HS-27A (cell line): ENCODE measurements at places on chromosomes 6 and 20.

DNA sequence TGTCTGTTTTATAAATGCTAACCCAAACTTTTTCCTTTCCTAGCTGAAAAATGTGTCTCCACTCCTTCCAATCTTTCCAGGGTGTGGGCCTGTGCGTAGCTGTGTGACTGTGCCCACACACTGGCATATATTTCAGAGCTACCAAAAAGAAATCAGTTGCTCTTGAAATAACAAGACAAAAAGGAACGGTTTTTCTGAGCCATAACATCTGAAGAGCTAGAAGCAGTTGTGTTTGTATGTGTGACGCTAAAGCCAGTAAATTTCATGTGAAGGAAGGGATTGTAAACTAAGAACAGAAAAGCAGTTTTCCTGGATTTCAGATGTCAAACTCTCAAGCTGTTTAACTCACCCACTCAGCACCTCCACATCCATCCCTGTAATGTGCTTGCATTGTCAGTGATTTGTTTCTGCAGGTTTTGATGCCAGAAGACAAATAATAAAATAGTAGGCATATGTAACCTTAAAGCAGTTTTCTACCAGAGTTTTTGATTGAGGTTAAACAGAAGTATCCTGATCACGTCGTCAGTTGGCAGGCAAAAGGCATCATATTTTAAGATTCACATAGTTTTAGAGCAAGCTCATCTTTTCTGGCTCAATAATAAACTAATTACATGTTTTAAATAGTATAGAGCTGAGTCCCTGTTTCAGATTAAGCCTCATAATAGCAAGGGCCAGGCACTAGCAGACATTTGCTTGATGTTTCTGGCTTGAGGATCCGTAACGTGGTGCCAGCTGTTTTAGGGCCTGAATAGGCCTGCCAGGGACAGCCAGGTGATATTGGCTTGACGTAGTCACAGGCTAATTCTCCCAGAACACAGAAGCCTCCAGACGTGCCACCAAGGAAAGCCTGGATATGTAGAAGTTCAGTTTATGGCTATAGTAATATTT, 90.9 kb downstream of the FOXO3 start:
- peak; percentile 31 for DNase-seq

- DNase-seq: no peak
Measured at GRCh38 chr20:8774412-8774811, 294.5 kb upstream of the PLCB4 start.

- DNase-seq: no peak
Measured at GRCh38 chr20:42134265-42135098, 516.3 kb upstream of the CHD6 start.

- no peak for DNase-seq
Measured at GRCh38 chr6:155183095-155183494, 80.7 kb upstream of the CLDN20 start.

GRCh38 chr6:84615113-84615850, 149.1 kb downstream of the TBX18 start:
- no peak for DNase-seq

DNA sequence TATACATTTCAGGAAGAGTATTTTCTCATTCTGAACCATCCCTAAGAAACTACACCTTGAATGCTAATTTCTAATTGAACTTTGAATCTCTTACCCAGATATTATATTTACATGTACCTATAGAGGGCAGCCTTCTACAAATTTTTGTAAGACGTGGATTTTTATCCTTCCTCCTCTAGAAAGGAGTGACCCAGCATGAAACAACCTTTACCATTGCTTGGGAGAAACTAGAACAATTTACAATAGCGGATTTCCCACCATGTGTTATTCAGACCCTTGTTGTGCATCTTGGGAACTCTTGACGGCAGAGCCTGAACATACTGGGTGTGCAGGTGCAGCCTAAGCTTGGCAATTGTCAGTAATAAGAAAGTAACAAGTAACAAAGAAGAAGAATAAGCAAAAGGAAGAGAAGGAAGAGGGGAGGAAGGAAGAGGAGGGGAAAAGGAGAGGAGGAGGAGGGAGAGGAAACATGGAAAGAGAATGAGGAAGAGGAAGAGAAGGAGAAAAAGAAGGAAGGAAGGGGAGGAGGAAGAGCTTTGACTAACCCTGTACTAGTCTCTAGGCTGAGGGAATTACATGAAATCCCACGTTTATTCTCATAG, 10.8 kb upstream of the TAAR1 start:
- no peak for DNase-seq

GRCh38 chr20:6786548-6786947, 19.1 kb downstream of the BMP2 start:
- no peak for DNase-seq

DNA sequence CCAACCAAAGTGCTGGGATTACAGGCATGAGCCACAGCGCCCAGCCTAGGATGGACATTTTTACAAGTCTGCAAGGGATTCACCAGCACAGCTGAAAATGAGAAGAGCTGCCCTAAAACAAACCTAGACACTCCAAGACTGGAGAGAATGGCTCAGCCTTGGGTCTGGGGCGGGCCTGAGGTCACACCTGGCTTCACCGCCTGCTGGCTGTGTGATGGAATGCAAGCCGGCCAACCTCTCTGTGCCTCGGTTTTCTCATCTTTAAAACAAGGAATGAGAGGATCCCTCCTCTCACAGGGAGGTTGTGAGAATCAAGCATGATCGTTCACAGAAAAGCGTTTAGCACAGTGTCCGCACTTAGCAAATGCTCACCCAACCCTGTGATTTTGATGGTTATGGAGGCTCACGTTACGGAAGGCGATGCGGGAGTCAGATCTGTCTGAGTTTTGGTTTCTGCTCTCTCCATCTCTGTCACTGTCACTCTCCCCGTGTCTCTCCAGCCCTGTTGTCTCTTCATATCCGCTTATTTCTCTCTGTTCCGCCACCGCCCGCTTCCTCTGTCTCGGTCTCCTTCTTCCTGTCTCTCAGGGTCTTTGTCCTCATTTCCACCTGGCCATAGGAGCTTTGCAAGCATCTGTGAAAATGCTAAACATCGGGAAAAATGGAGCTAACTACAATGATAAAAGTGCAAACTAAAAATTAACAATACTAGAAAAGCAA, 47.6 kb downstream of the CEBPB start:
- DNase-seq: no peak

GRCh38 chr6:165615636-165616035, 47.4 kb downstream of the PDE10A start:
- DNase-seq: no peak

GRCh38 chr6:54694928-54695532, 151.5 kb upstream of the FAM83B start:
- DNase-seq: no peak

GRCh38 chr20:47765271-47765670, 20.0 kb downstream of the SULF2 start:
- no peak for DNase-seq

- DNase-seq: no peak
Measured at GRCh38 chr6:134303891-134304290, 14.0 kb downstream of the SGK1 start.

GRCh38 chr6:144637541-144637940, 352.4 kb downstream of the UTRN start:
- no peak for DNase-seq

- no peak for DNase-seq
Measured at GRCh38 chr6:36962874-36963273, 8.3 kb downstream of the PI16 start.

DNA sequence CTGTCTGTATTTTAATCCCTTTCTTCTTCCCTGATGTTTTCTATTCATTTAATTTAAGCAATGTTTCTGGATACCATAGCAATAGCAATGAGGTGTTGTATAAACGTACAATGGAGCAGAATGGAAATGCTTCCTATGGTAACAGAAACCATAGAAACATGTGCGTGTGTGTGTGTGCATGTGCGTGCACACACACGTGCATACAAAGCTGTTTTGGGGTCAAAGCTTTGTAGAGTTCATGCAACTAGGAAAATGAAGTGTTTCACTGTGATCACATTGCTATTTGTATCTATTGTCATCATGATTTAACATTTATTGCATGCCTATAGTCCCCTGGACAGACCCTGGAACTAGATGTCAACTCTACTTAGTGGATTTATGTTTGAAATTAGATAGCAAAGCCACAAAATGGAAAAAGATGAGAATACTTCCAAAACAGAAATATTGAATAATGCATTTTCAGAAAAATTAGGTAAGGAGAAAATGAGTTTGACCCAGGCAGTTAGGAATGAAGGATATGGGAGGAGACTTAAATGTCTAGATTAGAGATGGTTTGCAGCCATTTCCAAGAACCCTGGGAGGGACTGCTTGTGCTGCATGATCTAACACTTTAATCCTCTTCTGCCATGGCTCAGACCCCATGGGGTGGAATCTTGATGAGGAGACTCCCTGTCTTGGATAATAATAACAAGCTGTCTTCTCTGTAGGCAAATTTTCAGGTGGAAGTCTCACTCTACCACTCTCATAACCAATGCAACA, 124.4 kb downstream of the TRMT11 start:
- no peak for DNase-seq

GRCh38 chr20:5119435-5120184, at the start of gene PCNA:
PCNA (minus strand) TSS chr20:5119958; CDS start chr20:5119798, 160 bp downstream.
- peak; percentile 88 for DNase-seq

- no peak for DNase-seq
Measured at GRCh38 chr6:11636121-11636520, 98.6 kb downstream of the TMEM170B start.

DNA sequence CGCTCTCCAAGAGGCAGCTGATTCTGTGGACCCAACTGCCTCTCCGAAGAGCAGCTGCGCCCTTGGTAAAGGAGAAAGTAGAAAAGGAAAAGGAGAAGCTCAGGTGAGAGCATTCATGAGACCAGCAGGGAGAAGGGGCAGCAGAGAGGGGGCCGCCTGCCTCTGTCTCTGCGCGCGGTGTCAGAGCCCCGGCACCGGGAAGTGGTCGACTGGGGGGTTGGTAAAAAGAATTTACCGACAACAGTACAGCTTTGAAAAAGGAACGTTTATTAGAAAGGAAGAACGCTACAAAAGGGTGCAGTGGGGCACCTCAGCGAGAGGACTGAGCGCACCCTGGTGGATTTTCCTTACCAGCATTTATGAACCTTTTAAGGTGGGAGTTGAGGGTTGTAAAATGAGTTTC, 61.9 kb downstream of the GPR6 start:
- DNase-seq: no peak

GRCh38 chr6:133697666-133698065, 191.2 kb upstream of the TCF21 start:
- DNase-seq: no peak

- no peak for DNase-seq
Measured at GRCh38 chr6:145315982-145316600, 419.2 kb downstream of the EPM2A start.

DNA sequence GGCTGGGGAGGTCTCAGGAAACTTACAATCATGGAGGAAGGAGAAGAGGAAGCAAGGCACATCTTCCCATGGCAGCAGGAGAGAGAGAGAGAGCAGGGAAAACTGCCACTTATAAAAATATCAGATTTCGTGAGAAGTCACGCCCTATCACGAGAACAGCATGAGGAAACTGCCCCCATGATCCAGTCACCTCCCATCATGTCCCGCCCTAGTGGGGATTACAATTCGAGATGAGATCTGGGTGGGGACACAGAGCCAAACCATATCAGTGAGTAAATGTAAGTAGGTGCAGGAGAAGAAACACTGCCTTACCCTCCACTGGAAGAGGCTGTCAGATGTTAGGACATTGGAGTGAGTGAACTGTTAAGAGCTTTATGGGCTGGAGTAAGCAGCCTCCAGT, 270.4 kb downstream of the TFAP2C start:
- DNase-seq: no peak

GRCh38 chr20:10671919-10672623, 1.7 kb downstream of the JAG1 start:
- DNase-seq: no peak

DNA sequence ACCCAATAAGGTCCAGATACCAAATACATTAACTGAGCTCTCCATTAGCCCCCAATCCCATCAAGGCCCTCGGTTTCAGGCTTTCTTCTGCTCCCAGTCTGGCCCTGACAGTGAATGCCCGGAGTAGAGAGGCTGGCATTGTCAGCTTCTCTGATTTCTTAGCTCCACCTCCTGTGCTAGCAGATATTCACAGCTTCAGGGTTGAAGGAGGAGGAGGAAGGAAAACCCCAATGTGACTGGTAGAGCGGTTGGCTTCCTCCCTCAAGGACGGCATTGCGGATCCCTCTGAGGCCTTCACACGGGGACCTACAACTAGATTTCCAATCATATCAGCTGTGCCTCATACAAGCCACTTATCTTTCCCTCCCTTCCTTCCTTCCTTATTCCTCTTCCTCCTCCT, 164.1 kb upstream of the SYNDIG1 start:
- DNase-seq: no peak

GRCh38 chr6:7439228-7439627, 49.6 kb downstream of the RIOK1 start:
- DNase-seq: no peak

GRCh38 chr6:1812487-1812886, 202.8 kb downstream of the FOXC1 start:
- no peak for DNase-seq

- no peak for DNase-seq
Measured at GRCh38 chr6:56865081-56865875, 89.6 kb upstream of the BEND6 start.

- DNase-seq: no peak
Measured at GRCh38 chr6:52132292-52132691, 44.9 kb upstream of the PKHD1 start.

DNA sequence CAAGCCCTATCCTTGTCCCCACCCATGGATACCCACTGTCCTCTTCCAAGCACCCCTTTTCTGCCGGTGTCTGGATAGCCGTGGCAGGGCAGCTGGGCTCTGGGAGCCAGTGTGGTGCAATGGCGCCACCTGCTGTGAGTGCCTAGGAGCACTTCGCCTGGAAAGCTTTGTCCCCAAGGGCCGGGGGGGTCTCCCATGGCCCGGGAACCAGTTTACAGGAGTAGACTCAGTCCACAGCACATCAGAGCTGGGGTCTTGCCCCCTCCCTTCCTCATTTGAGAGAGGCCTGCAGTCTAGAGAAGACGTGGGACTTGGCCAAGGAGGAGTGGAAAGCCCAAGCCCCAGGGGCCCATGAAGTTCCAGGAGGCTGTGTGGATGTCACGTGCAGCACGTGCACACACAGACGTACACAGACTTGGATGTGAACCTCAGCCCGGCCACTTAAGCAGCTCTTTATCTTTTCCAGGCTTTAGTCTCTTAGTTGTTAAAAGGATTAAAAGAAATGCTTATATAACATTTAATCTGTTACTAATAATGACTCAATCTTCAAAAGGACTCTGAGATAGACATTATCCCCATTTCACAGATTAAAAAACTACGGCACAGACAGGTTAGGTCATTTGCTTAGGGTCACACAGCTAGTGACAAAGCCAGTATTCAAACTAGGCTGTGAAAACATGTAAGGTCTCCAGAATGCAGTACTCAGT, 40.9 kb upstream of the CDH22 start:
- no peak for DNase-seq

GRCh38 chr20:20297752-20298151, 70.2 kb upstream of the INSM1 start:
- DNase-seq: no peak

GRCh38 chr6:166957087-166957804, 896 bp upstream of the RNASET2 start:
- DNase-seq: no peak

- no peak for DNase-seq
Measured at GRCh38 chr20:38017959-38018358, 15.3 kb downstream of the TTI1 start.
